ENCODE measurements at places on chromosomes 12 and 14.

- no peak for DNase-seq
Measured at GRCh38 chr12:13947276-13947946, 34.0 kb downstream of the GRIN2B start.

GRCh38 chr14:72644758-72645489 is 249.0 kb downstream of the DPF3 start:
- DNase-seq: no peak

DNA sequence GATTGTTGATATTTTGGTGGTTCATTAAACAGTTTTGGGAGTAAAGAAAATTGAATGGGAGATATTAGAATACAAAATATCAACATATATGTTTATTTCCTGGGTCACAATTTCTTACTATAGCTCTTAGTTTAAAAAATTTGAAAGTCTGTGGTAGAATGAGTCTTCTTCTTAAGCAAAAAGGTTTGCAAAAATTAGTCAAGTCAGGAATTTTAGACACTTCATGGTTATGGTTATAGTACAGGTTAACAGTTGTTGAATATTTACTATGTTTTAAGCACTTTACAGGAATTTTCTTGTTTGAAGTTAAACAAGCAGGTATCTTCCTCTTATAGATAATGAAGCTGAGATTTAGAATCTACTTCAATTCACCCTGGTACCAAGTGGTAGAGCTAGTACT is 56.8 kb downstream of the USP15 start:
- DNase-seq: no peak

DNA sequence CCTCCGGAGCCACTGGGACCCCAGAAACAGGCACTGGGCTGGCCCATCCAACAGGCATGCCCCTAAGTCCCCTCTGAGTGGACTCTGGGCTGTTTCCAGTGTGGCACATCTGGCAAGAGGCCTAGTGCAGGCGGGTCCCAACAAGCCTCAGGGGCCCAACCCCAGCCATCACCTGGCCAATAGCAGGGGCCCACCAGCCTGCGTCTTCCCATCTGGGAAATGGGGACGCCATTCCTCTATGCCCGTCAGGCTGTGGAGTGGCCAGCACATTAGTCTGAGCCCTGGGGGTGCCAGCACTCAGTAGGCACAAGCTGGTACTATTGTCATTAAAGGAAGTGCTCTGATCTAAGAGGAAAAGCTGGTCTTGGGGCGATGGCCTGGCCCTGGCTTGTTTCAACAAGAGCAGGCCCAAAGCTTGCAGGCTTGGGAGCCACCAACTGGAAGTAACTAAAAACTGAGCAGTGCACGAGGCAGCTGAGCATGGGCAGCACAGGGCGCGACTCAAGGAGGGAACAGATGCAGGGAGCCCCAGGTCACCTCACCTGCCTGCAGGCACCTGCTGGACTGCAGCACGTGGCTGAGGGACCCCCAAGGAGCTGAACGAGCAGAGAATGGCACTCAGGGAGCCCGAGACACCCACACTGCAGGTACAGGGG is 8.4 kb downstream of the DEGS2 start:
- no peak for DNase-seq

DNA sequence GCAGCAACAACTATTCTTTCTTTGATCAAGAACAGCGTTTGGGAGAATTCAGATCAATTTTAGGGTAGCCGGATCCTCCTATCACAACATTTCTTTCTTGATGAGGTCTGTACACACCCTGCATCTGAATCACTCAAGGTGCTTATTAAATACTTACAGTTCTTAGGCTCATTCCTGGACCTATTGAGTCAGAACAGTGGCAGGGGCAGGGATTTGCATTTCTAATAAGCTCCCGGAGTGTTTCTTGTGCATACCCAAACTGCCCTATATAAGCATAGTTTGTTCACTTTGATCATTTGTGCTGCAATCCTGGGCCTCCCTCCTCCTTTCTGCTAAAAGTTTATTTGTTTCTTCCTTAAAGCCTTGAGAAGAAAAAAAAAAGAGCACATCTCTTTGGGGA is 80.5 kb upstream of the RPH3A start:
- peak; percentile 58 for DNase-seq

DNA sequence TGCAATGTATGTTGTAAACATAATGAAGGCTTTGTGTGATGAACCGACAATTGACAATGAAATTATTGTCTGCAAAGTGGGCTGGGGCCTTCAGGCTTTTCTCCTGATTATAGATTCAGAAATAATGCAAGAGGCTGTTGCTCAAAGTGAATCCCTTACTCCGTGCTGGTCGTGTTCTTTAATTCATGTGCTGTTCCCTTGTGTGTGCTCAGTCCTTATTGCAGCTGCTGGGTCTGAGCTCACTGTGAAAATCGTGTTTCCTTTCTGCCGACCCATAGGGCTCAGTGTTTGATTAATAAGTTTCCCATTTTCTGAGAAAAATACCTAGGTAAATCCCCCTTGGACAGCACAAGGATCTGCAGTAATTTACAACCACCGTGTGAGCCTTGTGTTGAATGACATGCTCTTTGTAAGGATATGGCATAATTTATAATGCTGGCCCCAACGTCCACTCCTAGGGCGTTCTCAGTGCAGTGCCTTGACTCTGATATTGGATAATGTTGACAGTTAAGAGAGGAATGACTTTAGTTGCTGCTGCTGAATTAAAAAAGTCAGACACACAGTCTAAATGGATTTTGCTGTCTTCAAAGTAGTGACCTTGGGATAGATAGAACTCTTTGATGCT is 81.6 kb downstream of the RGS6 start:
- DNase-seq: no peak

- no peak for DNase-seq
Measured at GRCh38 chr12:76041406-76041805, 9.8 kb upstream of the PHLDA1 start.

GRCh38 chr12:104671409-104672095 is 214.8 kb downstream of the CHST11 start:
- peak; percentile 75 for DNase-seq

- DNase-seq: no peak
Measured at GRCh38 chr14:89370381-89370780, 46.7 kb downstream of the FOXN3 start.

GRCh38 chr12:34405286-34406227 is 383.3 kb downstream of the ALG10 start:
- no peak for DNase-seq

GRCh38 chr12:87272851-87273250 is 756.4 kb downstream of the C12orf50 start:
- no peak for DNase-seq

DNA sequence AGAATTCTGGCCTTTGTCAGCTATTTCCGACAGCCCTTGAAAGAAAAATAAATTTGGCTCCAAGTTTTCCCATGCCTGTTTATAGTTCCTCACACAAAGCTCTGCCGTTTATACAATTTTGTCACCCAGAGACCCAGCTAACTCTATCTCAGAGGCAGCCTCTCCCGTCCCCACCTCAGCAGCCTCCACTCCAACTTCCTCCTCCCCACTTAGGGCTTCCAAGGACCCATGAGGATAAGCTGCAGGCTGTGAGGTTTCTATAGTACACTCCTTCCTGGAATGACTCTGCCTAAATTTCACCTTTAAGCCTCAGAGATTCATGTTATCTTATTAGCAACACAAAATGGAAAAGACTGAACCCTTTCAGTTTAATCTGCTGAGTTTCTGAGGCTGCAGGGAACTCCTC is 71.8 kb downstream of the TTC9 start:
- no peak for DNase-seq

- DNase-seq: peak; percentile 13
Measured at GRCh38 chr12:108253540-108253939, 85.6 kb downstream of the CMKLR1 start.

DNA sequence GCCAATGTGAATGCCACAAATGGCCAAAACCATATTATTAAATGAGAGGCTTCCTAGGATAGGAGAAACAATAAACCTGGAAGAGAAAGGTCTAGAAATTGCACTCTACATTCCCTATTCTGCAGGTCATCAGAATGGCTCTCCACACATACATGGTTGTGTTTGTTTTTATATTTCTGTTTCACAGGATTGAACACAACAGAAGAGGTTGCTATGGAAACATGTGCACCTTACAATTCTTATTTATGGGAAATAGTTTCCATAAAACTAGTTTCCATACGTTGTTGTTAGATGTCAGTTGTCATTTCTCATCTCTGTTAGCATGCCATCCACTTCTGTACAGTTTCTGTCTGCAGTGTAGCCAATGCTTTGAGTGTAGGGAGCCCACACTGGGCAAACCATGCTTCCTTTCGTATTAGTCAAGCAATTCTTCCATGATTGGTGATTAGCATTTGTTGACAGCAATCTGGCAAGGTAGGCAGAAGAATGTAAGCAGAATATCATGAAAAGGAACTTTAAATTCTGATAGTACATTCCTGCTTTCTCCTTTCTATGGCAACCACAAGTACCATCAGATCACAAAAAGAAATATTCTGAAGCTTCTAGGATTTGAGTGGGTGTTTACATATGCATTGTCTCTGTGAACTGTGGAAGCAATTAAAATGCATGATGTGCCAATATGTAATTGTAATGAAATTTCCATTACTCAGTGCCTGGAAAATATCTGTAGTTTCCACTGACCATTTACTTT is 141.6 kb upstream of the AVPR1A start:
- no peak for DNase-seq

DNA sequence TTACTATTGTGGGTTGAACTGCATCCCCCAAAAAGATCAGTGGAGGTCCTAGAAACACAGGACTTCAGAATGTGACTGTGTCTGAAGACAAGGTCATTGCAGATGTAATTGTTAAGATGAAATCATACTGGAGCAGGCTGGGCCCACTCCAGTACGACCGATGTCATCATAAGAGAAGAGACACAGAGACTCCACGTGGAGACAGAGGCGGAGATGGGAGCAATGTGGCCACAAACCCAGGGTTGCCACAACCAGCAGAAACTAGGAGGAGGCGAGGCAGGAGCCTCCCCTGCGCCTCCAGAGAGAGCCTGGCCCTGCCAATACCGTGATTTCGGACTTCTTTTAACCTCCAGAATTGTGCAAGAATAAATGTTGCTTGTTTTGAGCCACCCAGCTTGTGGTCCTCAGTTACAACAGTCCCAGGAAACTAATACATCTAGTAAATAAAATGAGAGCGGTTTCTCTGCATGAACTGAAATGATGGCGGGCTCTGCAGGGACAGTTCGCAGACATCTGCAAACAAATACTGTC is 25.7 kb upstream of the FZD10 start:
- no peak for DNase-seq

GRCh38 chr12:25713264-25713663 is 160.2 kb upstream of the LMNTD1 start:
- no peak for DNase-seq

- no peak for DNase-seq
Measured at GRCh38 chr12:24014915-24015832, 65.7 kb upstream of the SOX5 start.

DNA sequence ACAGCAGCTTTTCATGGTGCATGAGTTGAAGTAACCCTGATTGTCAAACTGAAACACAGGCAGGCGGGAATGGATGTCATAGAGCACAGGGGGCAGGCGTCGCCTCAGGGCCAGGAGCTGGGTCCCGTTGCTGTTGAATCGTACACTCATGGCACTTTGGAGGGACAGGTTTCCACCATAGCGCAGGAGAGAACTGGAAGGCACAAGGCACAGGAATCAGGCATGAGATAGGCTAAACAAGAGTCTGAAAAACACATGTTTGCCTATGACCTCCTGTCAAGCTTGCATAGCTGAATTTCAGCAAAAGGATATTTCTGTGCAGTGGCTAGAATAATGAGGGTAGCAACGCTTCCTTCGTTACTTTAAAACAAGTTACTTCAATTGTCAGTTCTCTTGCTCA is 61.2 kb downstream of the DCAF5 start:
- DNase-seq: no peak

DNA sequence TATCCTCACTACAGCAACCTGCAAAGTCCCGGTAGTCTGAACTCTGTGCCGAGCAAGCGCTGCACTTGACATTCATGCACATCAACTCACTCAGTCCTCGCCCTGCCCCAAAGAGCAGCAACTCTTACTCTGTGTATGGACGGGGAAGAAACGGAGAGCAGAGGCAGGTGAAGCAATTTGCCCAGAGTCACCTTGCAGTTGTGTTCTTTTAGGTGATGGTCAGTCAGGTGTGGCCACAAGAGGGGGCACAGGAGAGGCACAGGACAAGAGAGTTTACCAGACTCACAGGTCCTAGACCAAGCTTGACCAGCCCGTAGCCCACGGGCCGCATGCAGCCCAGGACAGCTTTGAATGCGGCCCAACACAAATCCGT is 39.1 kb downstream of the TSPAN11 start:
- no peak for DNase-seq

DNA sequence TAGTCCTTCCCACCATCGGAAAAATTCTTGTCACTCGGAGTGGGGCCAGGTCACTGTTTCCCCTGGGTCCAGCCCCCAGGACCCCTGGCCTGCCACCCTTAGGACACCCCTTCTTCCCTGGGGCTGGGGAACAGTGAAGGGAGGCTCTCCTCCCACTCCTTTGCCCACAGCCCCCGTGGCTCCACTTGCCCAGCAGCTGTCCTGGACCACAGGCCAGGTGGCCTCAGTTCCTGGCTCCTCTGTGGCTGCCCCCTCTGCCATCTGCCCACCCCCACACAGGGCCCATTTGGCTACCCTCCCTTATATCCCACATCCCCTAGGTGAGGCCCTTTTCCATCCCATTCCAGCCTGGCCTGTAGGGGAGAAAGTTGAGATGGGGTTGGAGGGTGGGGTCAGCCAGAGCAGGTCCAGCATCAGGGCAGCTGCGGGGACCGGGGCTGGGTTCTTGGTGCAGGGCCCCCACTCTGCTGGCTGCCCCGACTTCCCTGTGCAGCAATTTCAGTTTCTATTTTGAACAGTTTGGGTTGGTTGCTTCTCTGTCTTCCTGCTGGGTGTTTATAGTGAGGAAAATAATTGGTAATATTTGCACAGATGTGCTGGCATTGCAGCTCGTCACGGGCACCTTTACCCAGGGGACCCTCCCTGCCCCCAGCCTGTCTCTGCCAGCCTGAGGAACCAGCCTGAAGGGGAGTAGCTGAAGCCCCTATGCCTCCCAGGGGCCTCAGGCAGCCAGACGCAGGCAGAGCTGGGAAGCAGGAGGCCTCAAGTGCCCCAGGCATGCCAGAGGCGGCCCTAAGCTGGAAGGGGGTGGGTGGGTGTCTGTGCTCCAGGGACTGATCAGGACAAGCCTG is 23.4 kb downstream of the SYNDIG1L start:
- DNase-seq: no peak

DNA sequence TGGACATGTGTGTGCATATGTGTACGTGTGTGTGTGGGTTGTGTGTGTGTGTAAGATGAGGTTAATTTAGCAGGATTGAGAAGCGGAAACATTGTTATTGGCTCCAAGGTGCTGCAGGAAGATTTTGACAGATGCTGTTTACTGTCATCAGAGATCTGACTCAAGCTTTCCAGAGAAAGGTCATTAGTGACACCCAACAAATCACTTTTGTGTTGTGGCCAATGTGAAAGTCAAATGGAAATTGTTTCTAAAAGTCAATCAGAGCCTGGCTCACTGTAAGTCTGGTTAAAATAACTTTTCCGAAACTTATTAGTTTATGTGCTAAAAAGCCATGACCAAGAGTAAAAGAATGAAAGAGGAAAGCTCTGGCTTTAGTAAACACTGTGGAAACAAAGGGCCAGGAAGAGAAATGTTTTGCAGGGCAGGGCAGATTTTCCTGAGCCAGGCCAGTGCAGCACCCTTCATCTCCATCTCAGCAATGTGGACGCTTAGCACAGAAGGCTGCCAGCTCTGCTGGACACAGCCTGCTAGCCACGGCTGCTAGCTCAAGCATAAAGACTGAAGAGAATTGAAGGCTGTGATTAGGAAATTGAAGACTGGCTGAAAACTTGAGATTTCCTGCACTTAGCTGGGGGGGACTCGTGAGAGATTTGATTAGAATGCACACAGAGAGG is 235.8 kb downstream of the NEDD1 start:
- DNase-seq: no peak
